ENCODE measurements at places on chromosomes 2 and 18.

- DNase-seq, result no peak
Observed at GRCh38 chr2:30936977-30937376, 129.7 kb upstream of the CAPN13 start.

DNA sequence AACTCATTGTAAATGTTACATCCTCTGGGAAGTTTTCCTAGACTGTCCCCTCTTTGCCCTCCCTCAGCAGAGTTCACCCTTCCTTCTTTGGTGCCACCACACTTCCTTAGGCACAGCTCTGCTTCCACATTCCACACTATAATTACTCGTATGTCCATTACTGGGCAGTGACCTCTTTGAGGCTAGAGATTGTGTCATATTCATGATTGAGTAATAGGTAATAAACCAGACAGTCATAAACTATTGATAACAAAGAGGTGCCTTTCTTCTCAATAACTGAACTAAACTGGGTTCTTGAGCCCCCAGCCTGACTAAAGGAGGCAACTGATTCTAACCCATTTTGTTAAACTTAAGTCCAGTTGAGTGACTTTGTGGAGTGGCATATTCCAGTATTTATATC lies 28.3 kb downstream of the MYO3B start:
- DNase-seq, result no peak

- DNase-seq, result peak; percentile 74
Observed at GRCh38 chr2:85132834-85133637, at the start of gene TCF7L1. TCF7L1 (plus strand) TSS chr2:85133392; CDS start chr2:85133685, 293 bp downstream.

DNA sequence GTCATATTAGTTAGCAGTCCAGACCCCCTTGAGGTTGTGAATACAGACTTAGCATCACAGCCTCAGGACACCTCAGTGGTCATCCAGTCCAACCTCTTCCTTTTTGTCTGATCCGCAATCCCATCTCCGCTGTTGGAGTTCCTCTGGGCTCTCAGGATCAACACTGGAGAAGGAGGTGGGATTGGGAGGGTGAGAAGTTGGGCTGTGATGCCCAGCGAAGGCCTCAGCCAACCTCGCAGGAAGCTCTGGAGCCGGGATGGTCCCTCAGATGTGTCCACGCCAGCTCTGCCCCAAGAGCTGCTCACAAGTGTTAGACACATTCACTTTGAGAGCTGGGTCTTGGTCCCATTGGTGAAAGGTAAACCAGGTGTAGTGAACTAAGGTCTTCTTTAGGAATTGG lies 74.9 kb upstream of the AFF3 start:
- DNase-seq, result no peak

DNA sequence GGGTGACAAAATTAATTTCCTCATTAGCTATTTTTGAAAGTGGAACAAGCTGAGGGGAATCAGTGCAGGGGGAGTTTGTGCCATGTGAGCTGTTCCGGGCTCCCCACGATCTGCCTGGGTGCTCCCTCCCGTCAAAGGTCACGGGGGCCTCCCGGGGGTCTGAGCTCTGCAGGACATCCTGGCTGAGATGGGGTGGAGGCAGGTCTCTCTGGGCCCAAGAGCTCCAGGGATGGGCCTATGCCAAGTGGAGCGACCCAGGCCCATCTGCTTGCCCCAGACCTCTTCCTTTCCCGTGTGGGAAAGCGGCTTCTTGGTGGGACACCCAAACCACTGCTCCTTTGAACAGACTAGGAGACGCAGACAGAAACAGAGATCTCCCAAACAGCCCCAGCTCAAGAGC lies 143.3 kb upstream of the ID2 start:
- DNase-seq, result no peak

DNA sequence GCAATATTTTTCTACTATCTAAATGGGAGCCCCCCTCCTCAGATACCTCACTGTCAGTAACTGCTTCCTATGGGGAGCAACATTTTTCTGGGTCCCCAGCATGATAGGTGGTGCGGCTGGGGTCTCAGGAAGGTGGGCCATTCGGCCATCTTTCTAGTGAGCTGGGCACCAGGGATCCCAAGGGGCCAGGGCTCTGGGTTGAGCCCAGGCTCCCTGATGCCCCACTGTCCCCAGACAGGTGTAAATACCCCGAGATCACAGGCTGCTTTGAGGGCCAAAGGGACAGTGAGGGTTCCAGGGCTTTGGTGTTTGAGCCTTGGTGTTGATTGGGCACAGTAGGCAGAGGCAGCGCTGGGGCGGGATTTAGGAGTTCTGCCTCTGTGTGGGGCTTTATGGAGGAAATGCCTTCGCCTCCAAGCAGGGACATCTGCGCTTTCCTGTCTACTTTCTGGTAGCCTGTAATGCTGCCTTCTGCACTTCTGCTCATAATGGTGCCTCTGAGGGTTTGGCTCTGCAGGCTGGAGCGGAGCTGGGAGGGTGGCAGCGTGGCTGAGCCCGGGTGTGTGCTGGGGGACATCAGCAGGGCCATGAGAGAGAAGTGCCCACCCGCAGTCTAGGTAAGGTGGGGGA lies 5.3 kb downstream of the ITM2C start:
- DNase-seq, result no peak

DNA sequence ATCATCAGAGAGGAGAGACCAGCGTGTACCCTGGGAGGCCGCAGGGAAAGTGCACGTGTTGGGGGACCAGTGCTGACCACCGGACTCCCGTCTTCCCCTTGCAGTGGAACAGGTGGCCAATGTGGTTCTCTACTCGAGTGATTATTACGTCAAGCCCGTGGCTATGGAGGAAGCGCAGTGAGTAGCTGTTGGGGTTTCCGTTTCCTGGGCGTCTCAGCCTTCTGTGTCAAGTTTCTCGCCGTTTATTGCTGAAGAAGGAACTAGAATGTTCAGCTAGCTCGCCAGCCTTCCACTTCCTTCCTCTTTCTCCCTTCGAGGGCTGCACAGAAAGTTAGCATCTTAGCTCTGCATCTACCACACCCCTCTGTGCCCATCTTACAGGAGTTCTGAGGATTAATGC lies 22.8 kb upstream of the DGKD start:
- DNase-seq, result no peak

- peak; percentile 41 for DNase-seq
Observed at GRCh38 chr2:166167449-166167848, 39.6 kb upstream of the SCN1A start.

DNA sequence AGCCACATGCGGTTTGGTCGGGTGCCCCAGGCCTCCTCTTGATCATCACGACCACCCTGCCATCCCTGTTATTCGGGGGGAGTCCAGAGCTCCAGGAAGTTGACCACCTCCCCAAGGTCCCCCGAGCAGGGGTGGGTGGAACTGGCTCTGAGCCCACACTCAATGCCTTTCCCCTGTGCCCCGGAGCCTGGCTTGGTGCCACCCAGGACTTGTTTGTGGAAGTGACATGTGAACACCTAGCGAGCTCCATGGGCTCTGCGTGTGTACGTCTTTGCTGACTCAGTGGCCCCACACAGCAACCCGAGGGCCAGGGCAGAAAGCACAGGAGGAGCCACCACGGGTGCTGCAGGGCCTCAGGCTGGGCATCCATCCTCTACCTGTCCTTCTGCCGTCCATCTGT lies 32.5 kb downstream of the ODC1 start:
- DNase-seq, result no peak

DNA sequence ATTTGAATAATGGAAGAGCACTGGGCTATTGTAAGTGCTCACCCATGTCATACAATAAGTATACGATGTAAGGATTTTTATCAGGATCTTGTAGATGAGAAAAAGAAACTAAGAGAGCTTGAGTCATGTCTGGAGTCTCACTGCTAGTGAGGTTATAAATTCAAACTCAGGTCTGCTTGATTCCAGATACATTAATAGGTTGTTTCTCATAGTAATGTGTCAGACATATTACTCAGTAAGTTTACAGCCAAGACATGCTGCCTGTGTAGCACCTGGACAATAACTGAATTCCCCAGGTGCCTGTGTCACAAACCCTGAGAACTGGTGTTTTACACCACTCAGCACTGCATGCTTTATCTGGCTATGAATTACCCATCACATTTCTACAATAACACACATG lies 216.9 kb upstream of the LRP1B start:
- no peak for DNase-seq

DNA sequence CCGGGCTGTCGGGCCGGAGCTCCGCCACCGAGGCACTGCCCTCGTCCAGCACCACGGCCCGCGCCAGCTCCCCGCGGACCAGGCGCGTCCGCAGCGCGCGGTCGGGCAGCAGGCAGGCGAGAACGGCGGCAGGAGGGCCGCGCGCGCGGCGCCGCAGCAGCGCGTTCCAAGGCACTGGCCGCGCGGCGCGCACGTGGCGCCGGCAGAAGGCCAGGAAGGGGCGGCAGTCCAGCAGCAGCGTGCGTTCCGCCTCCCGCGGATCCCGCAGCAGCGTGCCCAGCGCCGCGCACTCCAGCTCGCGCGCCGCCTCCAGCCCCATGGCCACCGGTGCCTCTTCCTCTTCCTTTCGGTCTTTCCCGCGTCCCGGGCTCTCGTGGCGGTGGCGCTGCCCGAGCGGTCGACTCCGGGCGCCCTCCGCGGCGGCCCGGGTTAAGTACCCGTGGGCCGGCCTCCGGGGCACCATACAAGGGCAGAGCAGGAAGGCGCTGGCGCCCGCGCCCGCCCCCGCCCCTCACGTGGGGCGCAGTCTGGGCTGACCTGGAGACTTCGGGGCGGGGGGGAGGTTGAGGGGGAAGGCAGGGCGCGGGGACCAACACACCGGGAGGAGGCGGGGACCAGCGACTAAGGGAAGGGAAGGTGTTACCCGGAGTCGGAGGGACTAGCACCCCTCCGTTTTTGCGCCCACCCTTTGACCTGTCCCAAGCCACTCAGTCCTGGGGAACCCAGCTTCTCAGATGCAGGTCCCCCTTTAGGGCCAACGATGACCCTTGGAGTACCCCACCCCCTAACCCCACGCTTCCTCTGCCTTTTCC lies at the start of gene DUSP2:
DUSP2 (minus strand) TSS at position 405 of the 812 bp plus-strand sequence; CDS start at position 319, 86 bp downstream.
- DNase-seq, result peak; percentile 52

- DNase-seq, result peak; percentile 46
Observed at GRCh38 chr2:209960676-209961630, 41.5 kb upstream of the RPE start.

- DNase-seq, result no peak
Observed at GRCh38 chr18:3466045-3466444, 16.1 kb downstream of the TGIF1 start.

DNA sequence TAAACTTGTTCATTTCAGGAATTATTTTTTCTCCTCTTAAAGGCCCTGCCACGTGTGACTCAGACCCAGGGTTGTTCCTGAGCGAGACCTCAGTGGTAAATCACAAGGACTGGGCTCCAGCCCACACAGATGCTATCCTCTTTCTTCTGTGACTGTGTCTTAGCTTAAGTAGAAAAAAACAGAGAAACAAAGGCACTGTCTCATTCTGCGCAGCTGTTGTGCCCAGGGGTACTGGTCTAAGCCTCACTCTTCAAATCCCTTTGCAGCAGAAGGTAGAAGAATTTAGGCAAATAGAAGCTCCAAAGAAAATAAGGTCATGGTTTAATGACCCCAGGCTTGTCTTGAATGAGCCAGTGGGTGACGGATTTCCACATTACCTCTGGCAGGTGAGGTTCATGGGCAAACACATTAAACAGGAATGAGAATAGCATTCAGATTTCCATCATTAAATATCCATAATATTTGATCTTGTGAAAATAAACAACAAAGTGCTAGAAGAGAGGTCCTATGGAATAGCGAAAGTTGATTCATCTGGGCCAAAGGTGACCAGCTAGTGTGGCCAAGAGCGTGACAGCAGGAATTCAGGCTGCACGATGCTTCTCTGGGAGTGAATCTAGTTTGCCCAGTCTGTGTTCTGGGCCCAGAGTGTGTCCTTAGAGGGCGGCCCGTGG lies 63.3 kb downstream of the LIPG start:
- DNase-seq, result peak; percentile 35

DNA sequence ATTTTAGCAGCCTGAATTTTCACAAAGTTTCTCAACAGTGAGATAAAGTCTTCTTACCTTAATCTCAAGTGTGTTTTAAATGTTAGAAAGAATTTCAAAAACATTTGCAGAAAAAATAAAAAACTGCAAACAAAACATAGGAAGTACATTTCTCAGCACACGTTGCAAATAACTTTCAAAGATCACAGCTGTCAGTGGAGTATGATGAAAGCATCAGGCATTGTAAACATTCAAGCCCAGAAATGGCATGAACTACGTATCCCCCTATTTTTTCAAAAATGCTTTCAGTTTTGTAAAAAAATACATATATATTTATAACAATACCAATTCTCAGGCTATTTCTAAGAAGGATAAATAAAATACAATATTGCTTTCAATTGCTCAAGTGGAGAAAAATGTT lies 320.6 kb upstream of the TFPI start:
- DNase-seq, result no peak

DNA sequence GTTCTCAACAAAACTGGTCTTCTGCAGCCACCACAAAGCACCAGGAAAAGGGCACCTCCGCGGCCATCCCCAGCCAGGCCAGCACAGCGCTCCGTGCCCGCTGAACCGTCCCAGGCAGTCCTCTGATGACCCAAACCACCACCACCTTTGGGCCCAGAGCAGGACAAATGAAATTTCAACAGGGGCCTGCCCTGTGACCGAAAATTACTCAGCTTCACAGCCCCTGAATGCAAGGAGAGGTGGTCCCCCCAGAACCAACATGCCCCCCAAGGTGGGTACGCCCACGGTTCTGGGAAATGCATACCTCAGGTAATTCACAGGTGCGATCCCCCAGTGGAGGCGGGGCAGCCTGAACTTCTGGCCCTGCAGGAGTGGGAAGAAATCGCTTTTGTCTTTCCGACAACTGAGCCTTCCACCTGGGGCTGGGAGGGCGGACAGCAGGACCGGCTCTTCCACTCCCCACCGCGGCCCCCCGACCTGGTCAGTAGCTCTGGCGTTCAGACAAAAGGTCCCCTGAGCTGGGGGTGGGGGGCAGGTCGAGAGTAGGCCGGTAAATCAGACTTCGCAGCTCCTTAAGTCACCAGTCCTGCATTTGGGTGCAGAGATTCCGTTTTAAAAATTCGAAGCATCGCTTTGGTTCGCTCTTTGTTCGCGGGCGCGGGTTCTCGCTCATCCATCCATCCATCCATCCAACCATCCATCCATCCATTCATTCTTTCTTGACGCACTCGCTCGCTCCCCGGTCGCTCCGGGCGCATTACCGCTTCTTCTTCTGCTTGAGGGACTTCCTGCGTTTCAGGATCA lies 1.4 kb downstream of the ARL4C start:
- DNase-seq, result no peak

DNA sequence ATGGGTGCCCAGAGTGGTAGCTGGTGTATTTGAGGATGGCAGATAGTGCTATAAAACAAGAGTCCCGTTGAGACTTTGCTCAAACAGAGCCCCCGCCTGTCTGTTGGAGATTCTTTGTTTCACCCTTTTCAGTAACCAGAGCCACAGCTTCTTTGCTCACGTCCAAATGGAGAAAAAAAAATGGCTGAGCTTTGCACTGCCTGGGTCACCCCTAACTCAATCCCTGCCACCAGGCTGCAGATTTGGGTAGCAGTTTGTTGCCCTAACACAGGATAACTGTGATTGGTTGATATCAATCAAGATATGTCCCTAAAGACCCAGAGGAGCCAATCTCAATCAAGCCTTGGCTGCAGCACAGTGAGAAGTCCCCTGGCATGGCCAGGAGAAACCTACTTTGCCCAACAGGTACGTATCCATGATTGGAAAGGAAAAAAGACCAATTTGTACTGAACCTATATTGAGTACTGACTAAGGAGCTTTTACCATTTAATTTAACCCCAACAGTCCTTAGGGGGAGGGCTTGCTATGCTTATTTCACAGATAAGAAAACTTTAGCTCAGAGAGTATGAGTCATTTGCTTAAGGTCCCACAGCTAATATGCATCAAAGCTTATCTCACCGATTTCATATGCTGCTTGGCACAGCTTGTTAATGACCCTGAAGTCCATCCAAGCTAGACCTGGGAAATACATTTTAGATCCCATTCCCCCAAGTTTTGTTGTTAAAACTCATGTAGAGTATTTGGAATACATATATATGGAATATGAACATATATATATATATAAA lies 72.0 kb upstream of the SH3BP4 start:
- DNase-seq, result peak; percentile 88

All from kidney glomerular epithelial cell (primary cell).